ENCODE measurements at places on chromosomes 13 and 19. TPM values are rescaled to one million over a fixed set of nuclear protein-coding genes. Genes with fewer than 3 reads are reported as not detected.

Gene ZNF835
- 8.1 TPM for total RNA-seq

Gene TNFSF13B
- total RNA-seq, result 15.6 TPM

Gene MBD3L3
- total RNA-seq, result not detected

Gene PRDX2
- total RNA-seq, result 181 TPM

Gene PEPD
- total RNA-seq, result 97.2 TPM

Gene FAM124A
- total RNA-seq, result 19.2 TPM

Gene TMIGD2
- total RNA-seq, result not detected

Gene HDGFL2
- 26.4 TPM for total RNA-seq

Gene SMIM44
- total RNA-seq, result not detected

Gene PRODH2
- total RNA-seq, result not detected

Gene RNF113B
- not detected for total RNA-seq

Data from omental fat pad (tissue), 4 donors.